ENCODE measurements at places on chromosomes 16 and 17.
A peak's percentile ranks its signal among the peaks of the same experiment; 100 is the strongest.

- no peak for DNase-seq
These were observed 27.8 kb downstream of the TMEM204 start for GRCh38 chr16:1561266-1561665.

GRCh38 chr17:10290041-10290440 is 82.8 kb downstream of the MYH13 start:
- peak; percentile 44 for DNase-seq

- DNase-seq = no peak
These were observed 38.7 kb upstream of the RHOT1 start for GRCh38 chr17:32103476-32104113.

GRCh38 chr16:46688101-46688653 is 801 bp downstream of the VPS35 start:
- DNase-seq = no peak

DNA sequence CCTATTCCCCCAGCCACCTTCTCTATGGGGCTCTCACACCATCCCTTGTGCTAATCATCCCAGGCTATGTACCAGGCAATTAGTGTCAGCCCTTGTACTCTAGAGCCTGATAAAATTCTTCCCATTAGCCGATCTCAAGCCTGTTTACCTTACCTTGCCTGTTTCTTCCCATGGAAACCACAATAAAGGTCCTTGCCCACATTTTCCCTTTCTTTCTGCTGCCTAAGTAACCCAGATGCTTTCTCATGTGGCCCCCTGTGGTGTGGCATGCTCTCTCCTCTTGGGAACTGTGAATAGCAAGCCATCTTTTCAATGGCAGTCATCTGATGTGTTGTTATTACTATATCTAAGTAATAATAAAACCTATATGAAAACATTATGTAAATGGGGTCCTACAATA is 265.8 kb upstream of the ELAC2 start:
- no peak for DNase-seq

- no peak for DNase-seq
These were observed 48.3 kb downstream of the UBE2G1 start for GRCh38 chr17:4318186-4318585.

- DNase-seq = no peak
These were observed 1.2 kb downstream of the C1QTNF8 start for GRCh38 chr16:1094601-1095449.

Measured in left ventricle myocardium superior (tissue), 1 donor.